ENCODE measurements at places on chromosomes 12 and 14. TPM values are rescaled to one million over a fixed set of nuclear protein-coding genes. Genes with fewer than 3 reads are reported as not detected.
A peak's percentile ranks its signal among the peaks of the same experiment; 100 is the strongest.

Gene CLEC1B
- total RNA-seq = 1.5 TPM

Gene SLC4A8
- 0.50 TPM for total RNA-seq

Gene GALNT16
- total RNA-seq = 2.0 TPM

Gene IGF1
- total RNA-seq = 35.6 TPM

Gene DCP1B
- 31.9 TPM for total RNA-seq

GRCh38 chr12:3751151-3752095, 1.5 kb downstream of the CRACR2A start:
- no peak for DNase-seq

Gene WASHC4
- total RNA-seq = 30.6 TPM

DNA sequence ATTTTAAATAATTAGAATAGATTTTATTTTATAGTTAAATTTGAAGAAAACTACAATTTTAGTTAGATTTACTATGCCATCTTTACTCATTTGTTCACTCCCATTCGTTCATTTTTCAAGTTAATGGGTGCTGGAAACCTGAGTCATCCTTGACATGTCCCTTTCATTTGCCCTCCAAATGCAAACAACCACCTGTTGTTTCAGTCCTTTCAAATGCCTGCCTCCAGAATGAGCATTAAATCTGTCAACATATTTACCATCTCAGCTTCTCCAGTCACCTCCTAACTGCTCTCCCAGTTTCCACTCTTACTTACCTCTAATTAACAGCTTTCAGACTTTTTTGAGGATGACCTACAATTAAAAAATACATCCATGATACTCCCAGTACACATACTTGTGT, 375.5 kb downstream of the RAD51B start:
- no peak for DNase-seq

DNA sequence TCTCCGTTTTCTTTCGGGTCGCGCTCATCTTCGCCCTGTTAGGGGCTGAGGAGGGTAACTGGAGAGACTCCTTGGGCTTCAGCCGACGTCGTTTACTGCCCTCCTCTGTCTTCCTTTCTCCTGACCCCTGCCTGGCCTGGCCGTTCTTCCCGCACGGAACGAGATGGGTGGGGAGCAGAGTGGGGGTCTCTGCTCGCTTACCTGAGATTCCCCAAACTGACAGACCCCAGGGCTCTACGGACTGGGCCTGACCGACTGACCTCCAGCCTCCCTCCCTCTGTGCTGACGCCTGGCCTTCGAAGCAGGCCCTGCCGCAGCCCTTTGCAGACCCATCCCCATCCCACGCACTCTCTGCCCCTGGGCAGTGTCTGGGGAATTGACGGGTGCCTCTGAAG, 439 bp downstream of the GOLGA5 start:
- no peak for DNase-seq

- no peak for DNase-seq
Observed at GRCh38 chr12:108761226-108761625, 29.9 kb upstream of the CORO1C start.

DNA sequence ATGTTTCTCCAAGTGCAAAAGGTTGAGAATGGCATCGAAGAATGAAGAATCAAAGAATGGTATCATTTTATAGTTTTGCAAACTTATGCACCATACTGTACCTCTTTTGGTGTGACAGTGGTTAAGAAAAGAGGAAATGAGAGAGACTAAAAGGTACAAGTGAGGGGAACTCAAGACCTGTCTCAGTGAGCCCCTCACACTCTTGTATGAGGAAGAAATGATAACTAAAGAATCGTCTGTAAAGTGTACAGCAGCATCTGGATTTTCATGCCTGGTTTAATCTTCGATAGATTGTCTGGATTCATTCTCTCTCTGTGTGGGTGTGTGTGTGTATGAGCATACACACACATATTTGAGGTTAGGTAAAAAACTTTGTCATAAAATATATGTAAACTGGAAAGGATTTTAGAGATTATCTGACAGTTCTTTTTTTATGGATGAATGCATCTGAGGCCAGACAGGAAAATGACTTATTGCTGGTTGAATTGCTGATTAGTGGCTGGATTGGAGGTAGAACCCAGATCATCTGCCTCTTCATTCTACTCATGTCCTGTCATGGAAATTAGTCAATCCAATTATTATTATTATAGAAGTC, 16.0 kb upstream of the SLC38A2 start:
- no peak for DNase-seq

DNA sequence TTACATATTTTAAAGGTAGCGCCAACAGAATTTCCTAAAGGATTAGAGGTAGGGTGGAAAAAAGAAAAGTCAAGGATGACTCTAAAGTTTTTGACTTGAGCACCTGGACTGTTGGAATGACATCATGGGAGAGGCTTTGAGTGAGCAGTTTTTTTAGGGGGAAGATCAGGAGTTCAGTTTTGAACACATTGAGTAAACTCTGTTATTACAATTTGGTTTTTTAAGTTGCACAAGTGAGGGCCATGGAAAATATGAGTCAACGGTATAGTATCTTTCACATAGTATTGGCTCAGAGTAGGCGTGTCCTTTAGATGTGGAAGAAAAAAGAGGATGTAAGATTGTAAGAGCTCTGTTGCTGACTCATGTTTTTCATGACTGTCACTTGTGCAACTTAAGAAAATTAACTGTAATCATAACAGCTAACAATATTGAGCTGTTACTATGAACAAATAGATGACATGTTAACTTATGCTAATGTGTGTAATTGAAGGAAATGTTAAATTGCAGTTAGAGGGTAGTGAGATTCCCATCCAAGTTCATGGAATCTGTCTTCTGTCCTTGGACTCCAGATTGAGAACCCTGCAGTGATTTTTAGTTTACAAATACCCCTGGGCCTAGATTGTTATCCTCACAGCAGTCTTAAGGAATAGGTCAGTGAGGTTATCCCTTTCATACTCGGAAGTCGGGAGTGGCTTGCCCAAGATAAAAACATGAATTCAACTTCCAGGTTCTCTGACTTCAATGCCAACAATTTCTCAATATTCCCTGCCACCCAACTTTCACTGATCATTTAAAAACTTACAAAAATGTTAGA, 48.2 kb upstream of the ATP2B1 start:
- DNase-seq = no peak

DNA sequence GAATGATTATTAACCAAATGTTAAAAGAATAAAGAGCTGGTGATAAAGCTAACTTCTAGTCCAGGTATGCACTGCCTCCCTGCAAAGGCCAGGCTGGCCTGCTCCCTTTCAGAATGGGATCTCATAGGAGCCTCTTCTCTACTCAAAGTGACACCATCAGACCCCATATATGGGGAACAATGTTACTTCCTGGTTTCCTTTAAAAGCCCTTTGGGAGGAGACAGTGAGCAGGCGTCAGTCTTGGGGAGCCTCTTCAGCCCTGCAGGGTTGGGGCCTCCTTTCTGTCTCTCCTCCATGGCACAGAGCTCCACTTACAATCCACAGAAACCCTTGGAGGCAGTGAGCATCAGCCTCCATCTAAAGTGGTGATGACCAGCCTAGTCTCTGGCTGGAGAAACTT, 17.3 kb upstream of the GPRC5A start:
- no peak for DNase-seq

Gene TSPAN19
- not detected for total RNA-seq

DNA sequence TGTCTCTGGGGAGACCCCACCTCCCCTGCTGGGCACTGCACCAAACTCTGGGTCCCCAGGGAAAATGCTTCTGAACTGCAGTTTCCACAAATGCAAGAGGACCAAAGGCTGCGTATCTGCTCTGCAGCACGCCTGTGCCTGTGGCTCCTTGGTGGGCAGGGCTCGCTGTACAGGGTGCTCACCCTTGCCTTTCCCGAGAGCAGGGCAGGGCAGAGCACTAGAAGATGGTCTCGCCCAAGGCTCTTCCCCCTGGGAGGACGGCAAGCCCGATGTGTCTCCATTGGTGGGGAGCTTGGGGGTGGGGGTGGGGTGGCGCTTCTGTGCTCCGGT, 175.3 kb upstream of the RTL1 start:
- DNase-seq = no peak

DNA sequence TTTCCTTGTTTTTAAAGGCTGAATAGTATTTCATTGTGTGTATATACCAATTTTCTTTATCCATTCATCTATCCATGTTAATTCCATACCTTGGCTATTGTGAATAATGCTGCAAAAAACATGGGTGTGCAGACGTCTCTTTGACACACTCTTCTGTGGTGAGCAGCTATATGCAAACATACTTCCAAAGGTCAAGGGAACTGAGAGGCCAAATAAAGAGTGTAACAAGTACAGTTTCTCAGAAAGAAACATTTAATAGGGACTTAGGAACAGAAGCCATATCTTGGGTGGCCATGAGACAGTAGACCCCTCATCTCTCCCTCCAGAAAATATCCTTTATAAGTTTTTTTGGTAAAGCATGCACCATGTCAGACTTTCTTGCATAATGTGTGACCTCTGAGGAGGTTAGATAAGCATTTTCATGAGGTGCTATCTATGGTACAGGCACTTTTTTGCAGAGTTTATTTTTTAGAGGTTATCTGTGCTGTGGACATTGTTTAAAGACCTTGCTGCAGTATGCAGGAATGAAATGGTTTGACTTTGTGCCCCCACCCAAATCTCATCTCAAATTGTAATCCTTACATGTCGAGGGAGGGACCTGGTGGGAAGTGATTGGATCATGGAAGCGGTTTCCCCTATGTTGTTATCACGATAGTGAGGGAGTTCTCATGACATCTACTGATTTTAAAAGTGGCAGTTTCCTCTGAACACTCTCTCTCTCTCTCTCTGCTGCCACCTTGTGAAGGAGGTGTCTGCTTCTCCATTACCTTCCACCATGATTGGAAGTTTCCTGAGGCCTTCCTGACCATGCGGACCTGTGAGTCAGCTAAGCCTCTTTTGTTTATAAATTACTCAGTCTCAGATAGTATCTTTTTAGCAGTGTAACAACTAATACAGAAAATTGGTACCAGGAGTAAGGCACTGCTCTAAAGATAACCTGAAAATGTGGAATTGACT, 1202.3 kb downstream of the GALC start:
- DNase-seq = no peak

- no peak for DNase-seq
Observed at GRCh38 chr12:93146263-93146939, 217.3 kb upstream of the EEA1 start.

DNA sequence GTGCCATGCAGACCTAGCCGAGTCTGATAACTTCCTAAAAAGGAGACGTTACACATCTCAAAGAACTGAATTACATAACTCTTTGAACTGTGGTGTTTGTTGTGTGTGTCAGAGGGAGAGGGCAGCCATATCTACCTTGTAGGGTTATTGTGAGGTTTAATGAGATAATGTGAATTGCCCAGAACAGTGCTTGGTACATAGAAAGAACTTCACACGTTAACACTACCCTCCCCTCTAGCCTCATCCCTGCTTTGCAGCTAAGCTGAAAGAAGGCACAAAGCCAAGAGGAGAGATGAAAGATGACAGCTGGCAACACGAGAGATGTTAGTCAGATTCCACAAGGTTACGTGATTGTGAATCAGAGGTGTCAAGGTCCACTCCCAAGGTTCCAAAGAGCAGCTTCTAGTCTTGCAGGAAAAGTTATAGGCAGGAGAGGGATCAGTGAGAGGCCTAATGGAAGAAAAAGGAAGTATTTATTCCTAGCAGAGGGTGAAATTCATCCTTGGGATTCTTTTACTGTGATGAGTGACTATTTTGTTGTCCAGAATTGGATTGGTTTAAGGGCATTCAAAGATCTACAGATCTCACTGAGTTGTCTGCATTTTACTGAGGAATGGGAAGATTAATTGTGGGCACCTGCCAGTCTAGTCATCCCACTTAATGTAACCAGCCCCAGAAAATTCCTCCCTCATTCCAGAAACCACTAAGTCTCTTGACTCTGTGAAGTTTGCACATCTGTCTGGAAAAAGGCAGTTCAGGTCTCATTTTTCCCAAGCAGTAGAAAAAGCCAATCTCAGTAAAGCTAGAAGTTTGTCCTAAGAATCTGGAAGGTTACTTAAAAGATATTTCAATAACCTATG, 25.9 kb upstream of the WNK1 start:
- no peak for DNase-seq

GRCh38 chr12:119840582-119840981, 36.5 kb downstream of the CIT start:
- DNase-seq = no peak

Gene NAV3
- total RNA-seq = 9.0 TPM

GRCh38 chr14:70665448-70666360, 24.0 kb downstream of the TTC9 start:
- peak; percentile 93 for DNase-seq

Gene C12orf50
- total RNA-seq = not detected

Gene TMEM30B
- total RNA-seq = 57.1 TPM

- no peak for DNase-seq
Observed at GRCh38 chr14:101005447-101005846, 101.9 kb upstream of the RTL1 start.

Gene TMEM52B
- total RNA-seq = 0.17 TPM

DNA sequence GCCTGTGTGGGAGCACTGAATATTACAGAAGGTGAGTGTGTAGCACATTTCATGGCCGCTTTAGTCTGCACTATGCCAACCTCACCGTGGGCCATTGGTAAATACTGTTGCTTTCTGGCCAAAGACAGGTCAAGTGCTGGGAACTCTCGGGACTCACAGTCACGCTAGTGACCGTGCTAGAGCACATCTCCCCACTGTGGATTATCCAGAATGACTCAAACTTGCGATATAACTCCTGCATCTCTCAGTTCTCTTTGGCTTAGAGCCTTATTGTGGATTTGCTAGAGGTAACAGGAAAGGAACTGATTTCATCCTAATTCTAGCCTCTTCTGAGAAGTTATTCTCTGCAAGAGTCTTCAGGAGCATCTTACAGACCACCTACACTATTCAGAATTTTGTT, 86.5 kb downstream of the DAD1 start:
- DNase-seq = no peak

GRCh38 chr12:19288603-19289244, 150.6 kb upstream of the AEBP2 start:
- DNase-seq = no peak
